ENCODE measurements at places on chromosomes 11 and 22.

GRCh38 chr11:75356613-75357012 lies 5.2 kb upstream of the ARRB1 start:
- no peak for DNase-seq

- DNase-seq, result no peak
Observed at GRCh38 chr11:11584530-11584810, 37.3 kb downstream of the GALNT18 start.

- no peak for DNase-seq
Observed at GRCh38 chr22:25497181-25497641, 67.3 kb upstream of the GRK3 start.

DNA sequence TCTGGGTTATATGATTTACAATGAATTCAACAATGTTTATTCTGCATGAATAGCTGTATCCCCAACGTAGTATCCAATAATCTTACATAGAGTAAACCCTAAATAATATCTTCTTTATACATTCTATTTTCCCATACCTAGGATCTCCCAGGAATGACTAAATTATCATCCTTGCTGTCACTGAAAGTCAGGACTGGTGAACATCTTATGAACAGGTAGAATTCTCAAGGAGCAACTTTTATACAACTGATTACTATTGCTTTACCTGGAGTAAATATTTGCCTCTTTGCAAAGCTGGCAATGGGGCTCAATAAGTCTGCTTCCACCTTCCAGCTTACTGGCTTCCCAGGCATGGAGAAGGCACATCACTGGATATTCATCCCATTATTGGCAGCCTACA lies at the start of gene OR51B6:
TSS of gene OR51B6 (plus strand) at position 301 of the 400 bp plus-strand sequence. CDS start at position 301, 0 bp downstream.
- DNase-seq, result no peak

DNA sequence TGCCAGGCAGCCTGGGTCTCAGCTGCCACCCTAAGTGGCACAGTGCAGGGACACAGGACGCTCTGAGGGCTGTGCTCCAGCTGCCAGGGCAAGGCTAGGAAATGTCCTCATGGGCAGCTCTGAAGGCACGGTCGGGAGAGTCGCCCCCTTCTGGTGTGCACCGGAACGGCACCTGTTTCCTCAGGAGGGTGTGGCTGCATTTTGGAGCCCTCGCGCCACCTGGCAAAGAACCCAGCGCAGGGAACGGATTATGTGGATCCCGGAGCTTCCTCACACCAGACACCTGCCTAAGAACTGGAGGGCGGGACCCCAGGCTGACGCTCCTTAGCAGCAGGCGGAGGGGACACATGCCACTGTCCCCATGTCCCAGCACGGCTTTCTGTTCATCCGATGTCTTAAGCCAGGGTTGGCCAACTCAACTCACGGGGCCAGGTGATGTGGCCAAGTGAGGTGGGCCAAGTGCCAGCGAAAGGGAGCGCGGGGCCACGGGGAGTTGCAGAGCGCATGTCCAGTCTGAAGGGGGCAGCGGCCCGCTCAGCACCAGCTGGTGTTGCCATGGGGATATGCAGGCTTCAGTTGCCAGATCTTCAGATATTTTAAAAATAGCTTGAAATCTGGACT lies 5.1 kb upstream of the SLC22A8 start:
- no peak for DNase-seq

DNA sequence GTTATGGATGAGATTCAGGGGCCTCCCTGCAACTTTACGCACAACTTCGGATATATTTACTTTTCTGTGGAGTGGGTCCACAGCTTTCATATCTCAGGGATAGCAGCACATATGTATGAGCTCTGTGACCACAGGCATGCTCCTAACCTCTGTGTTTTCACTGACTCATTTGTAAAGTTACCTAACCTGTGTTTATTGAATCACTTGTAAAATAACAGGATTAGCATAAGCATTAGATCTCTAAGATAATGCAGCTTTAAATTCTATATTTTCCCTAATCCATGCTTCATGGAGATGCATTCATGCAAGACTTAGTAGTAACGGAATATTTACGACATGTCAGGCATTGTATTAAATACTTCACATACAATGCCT lies 47.9 kb upstream of the DDI1 start:
- no peak for DNase-seq

DNA sequence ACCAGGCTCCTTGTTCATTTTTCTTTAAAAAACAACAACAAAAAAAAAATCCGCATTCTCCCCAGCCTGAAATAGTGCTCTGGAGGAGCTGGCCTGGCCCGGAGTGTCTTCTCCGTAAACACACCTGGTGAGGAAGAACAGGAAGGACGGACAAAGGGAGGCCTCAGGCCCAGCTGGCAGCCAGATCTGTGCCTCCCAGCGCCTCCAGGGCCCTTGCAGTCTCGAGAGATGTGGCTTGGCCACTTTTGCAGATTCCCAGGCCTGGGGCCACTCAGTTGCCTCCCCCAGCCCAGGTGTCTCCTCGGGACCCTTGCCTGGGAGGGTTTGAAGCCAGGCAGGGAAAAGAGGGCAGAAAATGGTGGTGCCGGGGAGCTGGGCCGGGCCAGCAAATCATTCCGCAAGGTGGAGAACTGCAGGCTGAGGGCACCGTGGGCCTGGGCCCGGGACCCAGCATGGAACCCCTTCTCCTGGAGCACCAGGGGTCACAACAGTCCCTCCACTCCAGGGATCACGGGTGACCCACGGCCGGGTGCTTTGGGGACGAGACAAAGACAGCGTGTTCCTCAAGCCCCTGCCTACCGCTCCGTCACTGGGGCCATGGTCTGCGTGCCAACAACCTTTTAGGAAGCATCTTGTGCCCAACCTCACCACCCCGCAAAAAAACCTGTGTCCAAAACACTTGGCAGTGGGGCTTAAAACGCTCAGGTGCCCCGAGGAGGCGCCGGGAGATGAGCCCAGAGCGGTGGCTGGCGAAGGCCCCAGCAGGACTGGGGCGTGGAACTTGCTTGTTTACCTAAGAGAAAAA lies 67.1 kb upstream of the WNT7B start:
- DNase-seq, result no peak

GRCh38 chr11:85438328-85438727 lies 188.8 kb downstream of the DLG2 start:
- DNase-seq, result no peak

GRCh38 chr22:28817919-28818859 lies 17.8 kb upstream of the XBP1 start:
- no peak for DNase-seq

GRCh38 chr11:129985823-129986222 lies 16.8 kb downstream of the PRDM10 start:
- no peak for DNase-seq

DNA sequence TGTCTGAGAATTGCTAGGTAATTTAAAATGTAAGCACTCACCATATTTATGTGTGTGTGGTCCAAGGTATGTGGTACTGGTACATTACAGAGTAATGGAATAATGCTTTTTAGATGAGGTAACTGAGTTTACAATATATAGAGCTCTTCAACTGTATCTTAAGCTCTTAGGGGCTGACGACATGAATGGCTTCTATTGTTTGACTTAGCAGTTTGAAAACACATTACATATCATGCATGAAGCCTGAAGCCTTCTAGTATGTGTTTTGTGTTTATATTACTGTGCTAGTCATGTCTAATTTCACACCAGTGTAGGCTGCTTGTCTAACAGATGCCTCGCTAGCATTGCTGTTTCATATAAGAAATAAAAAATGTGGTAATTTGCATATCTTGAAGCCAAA lies 37.2 kb downstream of the GAS2 start:
- no peak for DNase-seq

GRCh38 chr11:127238321-127238720 lies 237.8 kb upstream of the KIRREL3 start:
- DNase-seq, result no peak

GRCh38 chr11:8973121-8973520 lies 8.9 kb upstream of the TMEM9B start:
- DNase-seq, result no peak

DNA sequence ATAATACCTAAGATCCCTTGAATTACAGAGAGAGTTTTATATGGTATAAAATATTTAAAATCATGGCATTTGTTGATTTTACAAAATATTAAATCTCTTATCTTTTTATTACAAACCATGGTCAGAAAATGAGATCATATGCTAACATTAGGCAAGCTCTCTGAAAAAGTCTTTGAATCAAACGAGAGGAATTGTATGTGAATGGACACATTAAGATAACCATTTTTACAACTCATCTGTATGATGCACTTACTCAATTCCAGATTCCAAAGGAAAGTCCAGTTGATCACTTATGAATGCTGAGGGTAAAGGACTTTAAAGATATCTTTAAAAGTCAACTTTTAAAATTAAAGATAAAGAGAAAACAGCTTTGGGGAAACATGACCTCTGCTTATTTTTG lies 83.5 kb upstream of the LUZP2 start:
- no peak for DNase-seq

DNA sequence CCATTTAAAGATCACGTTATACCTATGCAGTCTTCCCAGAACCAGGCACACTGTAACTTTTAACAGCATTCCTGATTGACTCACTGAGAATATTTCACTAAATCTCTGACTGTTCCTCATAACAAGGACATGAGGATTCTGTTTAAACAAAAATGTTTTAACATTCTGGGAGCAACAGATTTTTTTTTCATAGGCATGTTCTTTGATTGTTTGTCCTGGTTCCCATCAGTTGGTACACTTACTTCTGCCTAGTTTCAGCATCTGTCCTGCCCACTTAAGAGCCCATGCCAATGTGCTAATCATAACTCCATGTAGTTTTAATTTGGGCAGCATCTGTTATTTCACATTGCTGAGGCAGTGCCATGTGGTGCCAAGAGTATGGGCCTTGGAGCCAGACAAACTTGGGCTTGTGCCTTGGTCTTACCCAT lies 138.5 kb upstream of the CTSC start:
- DNase-seq, result no peak

- DNase-seq, result no peak
Observed at GRCh38 chr11:70032470-70032795, 45.7 kb upstream of the ANO1 start.

GRCh38 chr11:123527947-123528346 lies 97.9 kb downstream of the GRAMD1B start:
- DNase-seq, result no peak

GRCh38 chr22:24486501-24486921 lies 8.6 kb upstream of the UPB1 start:
- no peak for DNase-seq
